ENCODE measurements at places on chromosomes 4 and X. TPM values are rescaled to one million over a fixed set of nuclear protein-coding genes. Genes with fewer than 3 reads are reported as not detected.
A peak's percentile ranks its signal among the peaks of the same experiment; 100 is the strongest.

The BCORL1 gene
- 8.3 TPM for total RNA-seq

The CSAG2 gene
- not detected for total RNA-seq

The ENPEP gene
- total RNA-seq = not detected

The RNF212 gene
- total RNA-seq = 5.6 TPM

The CLCN3 gene
- 22.0 TPM for total RNA-seq

The MAGEA9B gene
- total RNA-seq = not detected

The PRSS48 gene
- total RNA-seq = not detected

The ABCB7 gene
- total RNA-seq = 54.5 TPM

The ASB9 gene
- total RNA-seq = 0.14 TPM

The DDX53 gene
- not detected for total RNA-seq

- no peak for DNase-seq
Observed at GRCh38 chrX:100747090-100747489, 15.2 kb upstream of the SYTL4 start.

DNA sequence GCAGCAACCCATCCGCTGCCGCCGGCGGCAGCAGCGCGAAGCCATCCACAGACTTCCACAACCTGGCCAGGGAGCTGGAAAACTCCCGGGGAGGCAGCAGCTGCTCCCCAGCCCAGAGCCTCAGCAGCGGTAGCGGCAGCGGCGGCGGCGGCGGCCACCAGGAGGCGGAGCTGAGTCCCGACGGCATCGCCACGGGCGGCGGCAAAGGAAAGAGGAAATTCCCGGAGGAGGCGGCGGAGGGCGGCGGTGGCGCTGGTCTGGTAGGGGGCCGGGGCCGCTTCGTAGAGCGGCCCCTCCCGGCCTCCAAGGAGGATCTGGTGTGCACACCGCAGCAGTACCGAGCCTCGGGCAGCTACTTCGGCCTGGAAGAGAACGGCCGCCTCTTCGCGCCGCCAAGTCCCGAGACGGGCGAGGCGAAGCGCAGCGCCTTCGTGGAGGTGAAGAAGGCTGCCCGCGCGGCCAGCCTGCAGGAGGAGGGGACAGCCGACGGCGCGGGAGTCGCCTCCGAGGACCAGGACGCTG, 4.9 kb downstream of the PRDM8 start:
- DNase-seq = peak; percentile 88

GRCh38 chrX:150032742-150033141, 94.5 kb upstream of the EOLA2 start:
- DNase-seq = no peak

DNA sequence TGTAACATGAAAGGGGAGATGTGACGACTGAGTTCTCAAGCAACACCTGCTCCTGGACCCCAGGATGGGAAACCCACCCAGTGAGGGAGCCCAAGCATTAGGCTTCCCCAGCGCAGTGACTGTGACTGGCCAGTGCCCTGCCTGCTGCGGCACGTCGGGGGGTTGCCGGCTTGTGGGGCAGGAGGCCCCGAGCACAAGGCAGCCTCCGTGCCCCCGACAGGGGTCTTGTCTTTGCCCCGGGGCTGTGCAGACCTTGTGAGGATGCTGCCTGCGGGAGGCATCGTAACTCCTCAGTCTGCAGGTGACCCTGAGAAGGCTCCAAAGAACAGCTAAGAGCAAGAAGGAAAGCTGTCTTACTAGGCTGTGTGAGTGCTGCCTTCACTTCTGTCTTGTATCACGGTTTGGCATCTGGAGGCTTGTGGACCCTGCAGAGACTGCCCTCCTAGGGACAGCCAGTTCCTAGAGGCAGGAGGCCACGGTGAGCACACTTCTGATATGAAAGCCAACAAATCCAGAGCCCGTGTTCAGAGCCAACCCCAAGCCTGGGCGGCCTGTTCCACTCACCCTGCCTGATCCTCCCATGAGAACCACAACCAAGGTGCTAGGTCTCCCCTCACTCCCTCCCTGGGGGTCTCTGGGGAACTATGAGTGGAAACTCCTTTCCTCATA, 47.7 kb downstream of the FGFRL1 start:
- no peak for DNase-seq

GRCh38 chr4:7361280-7361895, 73.3 kb downstream of the PSAPL1 start:
- no peak for DNase-seq

DNA sequence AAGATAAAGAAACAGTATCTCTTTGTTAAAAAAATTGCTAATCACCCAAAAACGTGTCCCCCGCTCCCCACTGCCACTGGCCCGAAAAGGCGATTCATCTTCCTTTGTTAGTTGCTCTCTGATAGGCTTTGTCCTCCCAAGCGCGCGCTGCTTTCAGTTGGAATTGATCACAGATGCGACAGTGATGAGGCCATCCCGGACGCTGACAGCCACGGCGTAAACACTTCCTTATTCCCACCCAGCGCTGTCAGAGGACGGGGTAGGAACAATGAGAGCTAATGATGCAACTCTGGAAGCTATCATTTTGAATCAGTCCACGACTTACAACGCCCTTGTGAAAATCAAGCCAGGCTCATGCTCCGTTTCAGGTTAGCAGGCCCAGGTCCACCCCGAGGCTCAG, 21.4 kb downstream of the SOD3 start:
- no peak for DNase-seq

- peak; percentile 25 for DNase-seq
Observed at GRCh38 chrX:111100191-111100590, 4.2 kb downstream of the PAK3 start.

- no peak for DNase-seq
Observed at GRCh38 chr4:109266236-109266635, 36.2 kb downstream of the COL25A1 start.

DNA sequence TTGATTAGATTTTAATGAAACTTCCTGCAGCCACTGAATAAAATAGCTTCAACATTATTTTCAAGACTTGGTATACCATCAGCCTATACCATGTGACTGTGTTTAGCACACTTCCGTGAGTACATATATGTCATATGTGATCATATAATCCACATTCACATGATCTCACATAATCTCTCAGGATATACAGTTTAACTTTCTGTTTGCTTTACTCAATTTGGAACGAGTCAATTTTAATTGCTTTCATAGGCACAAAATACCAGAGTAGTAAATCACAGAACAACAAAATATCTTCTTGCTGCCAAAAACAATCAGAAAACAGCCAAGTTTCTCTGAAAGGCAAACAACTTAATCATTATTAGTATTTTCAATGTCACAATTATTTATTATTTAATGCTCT, 731.1 kb upstream of the DIAPH2 start:
- no peak for DNase-seq

DNA sequence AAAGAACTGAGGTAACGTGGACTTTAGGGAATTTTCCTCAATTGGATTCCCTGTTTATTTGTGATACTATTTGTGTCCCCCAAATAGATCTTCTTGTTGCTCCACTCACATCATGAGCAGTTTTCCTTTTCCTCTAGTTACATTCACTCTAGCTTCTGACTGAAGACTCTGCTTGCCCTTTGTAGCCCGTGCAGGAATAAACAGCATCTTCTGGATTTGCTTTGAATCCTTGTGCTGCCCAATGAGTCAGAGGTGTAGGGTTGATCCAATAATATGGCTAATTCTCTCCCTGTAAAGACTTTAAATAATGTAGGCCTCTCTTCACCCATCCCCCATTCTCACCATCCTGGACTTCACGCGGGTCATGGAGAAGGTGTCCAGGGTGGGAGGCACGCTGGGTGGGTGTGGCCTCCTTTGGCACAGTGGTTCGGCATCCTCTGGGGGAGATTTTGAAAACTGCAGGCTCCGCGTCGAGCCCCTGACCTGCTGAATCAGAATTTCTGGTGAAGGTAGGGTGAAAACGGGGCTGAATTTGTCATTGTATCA, 9.0 kb downstream of the HAND2 start:
- no peak for DNase-seq
